ENCODE measurements at places on chromosomes 2 and 18. TPM values are rescaled to one million over a fixed set of nuclear protein-coding genes. Genes with fewer than 3 reads are reported as not detected.

The MOGAT1 gene
- total RNA-seq, result not detected

The ALPI gene
- not detected for total RNA-seq

The ZNF142 gene
- 7.3 TPM for total RNA-seq

The BOLL gene
- not detected for total RNA-seq

The STAT4 gene
- total RNA-seq, result 0.51 TPM

The ZDBF2 gene
- 11.6 TPM for total RNA-seq

The MFSD2B gene
- total RNA-seq, result 0.17 TPM

The LRRC30 gene
- total RNA-seq, result not detected

The WNT10A gene
- not detected for total RNA-seq

The PDIA6 gene
- 275 TPM for total RNA-seq

The HJURP gene
- total RNA-seq, result 5.8 TPM

The SS18 gene
- 90.8 TPM for total RNA-seq

The TMEFF2 gene
- total RNA-seq, result 0.33 TPM

The MAPK4 gene
- total RNA-seq, result under 0.01 TPM

The LAMA3 gene
- 13.2 TPM for total RNA-seq

The MPHOSPH10 gene
- total RNA-seq, result 19.3 TPM

The RFTN2 gene
- total RNA-seq, result 10.2 TPM

The SPC25 gene
- not detected for total RNA-seq

The ARHGEF33 gene
- total RNA-seq, result 0.50 TPM

The IL1RL1 gene
- 0.50 TPM for total RNA-seq

The CCBE1 gene
- 60.9 TPM for total RNA-seq

The SLC11A1 gene
- total RNA-seq, result 0.17 TPM

The STEAP3 gene
- total RNA-seq, result 13.7 TPM

The DGUOK gene
- 51.6 TPM for total RNA-seq

The UGT1A6 gene
- not detected for total RNA-seq

The OSGEPL1 gene
- total RNA-seq, result 6.9 TPM

The PCBP1 gene
- 30.6 TPM for total RNA-seq

The MYOM1 gene
- total RNA-seq, result 0.26 TPM

The PPP3R1 gene
- total RNA-seq, result 18.0 TPM

The TUBA4B gene
- not detected for total RNA-seq

The EHD3 gene
- 30.6 TPM for total RNA-seq

The CSRNP3 gene
- 0.66 TPM for total RNA-seq

The PDCL3 gene
- 11.4 TPM for total RNA-seq

The ANTXR1 gene
- total RNA-seq, result 45.5 TPM

The SCYGR8 gene
- not detected for total RNA-seq

The KCNE4 gene
- total RNA-seq, result 11.0 TPM

The RAB6D gene
- total RNA-seq, result under 0.01 TPM

The NEU2 gene
- total RNA-seq, result not detected

The GORASP2 gene
- total RNA-seq, result 24.4 TPM

The RIT2 gene
- total RNA-seq, result not detected

The SCYGR6 gene
- not detected for total RNA-seq

The EPHA4 gene
- 12.8 TPM for total RNA-seq

The ARHGAP25 gene
- 5.8 TPM for total RNA-seq

The DCC gene
- not detected for total RNA-seq

The SERPINB10 gene
- total RNA-seq, result not detected

The STRN gene
- total RNA-seq, result 13.4 TPM

The SMYD1 gene
- total RNA-seq, result not detected

The RAD51AP2 gene
- under 0.01 TPM for total RNA-seq

The REG3G gene
- not detected for total RNA-seq

The MYL1 gene
- total RNA-seq, result not detected

The PRSS56 gene
- not detected for total RNA-seq

The IL1A gene
- 0.17 TPM for total RNA-seq

The BCL2 gene
- total RNA-seq, result 3.6 TPM

The TMEM185B gene
- 25.2 TPM for total RNA-seq

All from fibroblast of lung (primary cell).